ENCODE measurements at places on chromosomes 12 and 14. TPM values are rescaled to one million over a fixed set of nuclear protein-coding genes. Genes with fewer than 3 reads are reported as not detected.

The STON2 gene
- total RNA-seq, result 54.4 TPM

The SLC10A1 gene
- not detected for total RNA-seq

The NRL gene
- total RNA-seq, result 2.9 TPM

The TAS2R42 gene
- not detected for total RNA-seq

The SYCP3 gene
- not detected for total RNA-seq

The GPR84 gene
- total RNA-seq, result 0.53 TPM

Data from sciatic nerve (tissue), 2 donors.